ENCODE measurements at places on chromosomes 12 and 14.

DNA sequence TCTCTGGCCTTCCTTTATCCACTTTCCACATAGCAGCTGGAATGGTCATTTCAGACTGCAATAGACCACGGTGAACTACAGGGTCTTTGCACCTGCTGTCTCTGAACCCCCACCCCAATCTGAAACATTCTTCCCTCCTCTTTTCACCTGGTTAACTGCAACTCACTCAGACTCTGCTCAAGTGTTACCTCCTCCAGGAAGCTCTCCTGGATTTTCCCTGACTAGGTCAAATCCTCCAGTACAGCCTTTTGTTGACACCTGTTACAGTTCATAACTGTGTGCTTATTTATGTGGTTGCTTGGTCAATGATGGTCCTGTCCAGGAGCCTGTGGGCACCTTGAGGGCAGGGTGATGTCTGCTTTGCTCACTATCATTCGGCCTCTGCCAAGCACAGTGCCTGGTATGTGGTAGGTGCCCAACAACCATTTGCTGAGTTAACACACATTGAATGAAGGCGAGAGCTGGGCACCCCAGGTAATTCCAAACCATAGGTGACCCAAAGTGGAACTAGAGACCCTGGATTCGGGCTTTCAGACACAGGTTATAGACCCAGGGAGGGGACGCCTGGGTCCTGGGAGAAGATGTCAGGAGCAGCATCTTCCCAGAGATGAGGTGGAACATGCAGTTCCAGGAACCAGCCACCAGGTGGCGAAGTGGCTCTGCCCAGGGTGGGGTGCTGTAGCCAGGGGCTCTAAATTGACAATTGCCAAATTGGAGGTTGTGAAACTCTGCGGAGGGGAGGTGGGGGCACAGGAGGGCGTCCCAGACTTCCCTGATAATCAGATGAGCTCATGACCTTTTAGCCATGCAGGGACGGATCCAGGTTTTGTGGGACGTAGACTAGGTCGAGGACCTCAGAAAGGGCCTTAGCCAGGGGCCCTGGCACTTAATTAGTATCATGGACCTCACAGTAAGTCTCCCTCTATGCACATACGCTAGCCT lies 28.1 kb downstream of the TRPV4 start:
- peak; percentile 59 for DNase-seq

DNA sequence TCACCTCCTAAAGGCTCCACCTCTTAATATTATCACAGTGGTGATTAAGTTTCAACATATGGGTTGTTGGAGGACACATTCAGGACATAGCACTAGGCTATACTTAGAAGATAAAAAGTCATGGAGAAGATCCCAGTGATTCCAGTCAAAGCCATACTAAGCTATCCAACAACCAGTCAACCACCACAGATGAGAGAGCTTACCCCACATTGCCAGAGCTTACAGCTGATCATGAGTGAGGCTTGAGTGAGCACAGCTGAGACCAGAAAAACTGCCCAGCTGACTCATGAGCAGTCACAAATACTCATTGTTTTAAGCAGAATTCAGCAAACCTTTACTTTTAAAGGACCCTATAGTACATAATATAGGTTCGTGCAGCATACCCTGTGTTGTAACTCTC lies 85.1 kb downstream of the DRAM1 start:
- no peak for DNase-seq

DNA sequence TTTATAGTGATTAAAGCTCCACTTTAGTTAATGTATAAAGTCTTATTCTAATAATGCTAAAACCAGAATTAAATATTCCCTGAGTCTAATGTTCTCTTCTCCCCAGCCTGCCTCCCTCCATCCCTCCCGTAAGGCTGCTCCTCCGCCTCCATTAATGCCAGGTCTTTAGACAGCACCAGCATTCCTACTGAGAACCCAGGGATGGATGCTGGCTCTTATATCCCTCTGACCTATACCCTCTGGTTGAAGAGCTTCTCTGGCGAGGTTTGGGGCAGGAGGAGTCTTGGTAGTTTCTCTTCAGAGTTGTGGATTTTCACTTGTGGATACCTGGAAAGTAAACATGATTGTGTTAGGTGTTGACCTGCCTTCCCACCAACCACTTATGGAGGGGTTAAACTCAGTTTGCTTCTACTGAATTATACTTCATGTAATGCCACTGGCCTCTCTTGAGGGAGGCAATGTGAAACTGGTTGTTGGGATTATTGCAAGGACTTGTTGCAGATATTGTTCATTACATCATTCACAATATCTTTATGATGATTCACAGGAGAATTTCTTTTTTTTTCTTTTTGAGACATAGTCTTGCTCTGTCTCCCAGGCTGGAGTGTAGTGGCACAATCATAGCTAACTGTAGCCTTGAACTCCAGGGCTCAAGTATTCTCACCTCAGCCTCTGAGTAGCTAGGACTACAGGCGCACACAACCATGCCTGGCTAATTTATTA lies 11.1 kb upstream of the SMAGP start:
- no peak for DNase-seq

GRCh38 chr14:32596390-32596789 lies 267.3 kb downstream of the AKAP6 start:
- DNase-seq, result no peak

GRCh38 chr14:101980251-101980650 lies 15.9 kb downstream of the DYNC1H1 start:
- DNase-seq, result no peak

DNA sequence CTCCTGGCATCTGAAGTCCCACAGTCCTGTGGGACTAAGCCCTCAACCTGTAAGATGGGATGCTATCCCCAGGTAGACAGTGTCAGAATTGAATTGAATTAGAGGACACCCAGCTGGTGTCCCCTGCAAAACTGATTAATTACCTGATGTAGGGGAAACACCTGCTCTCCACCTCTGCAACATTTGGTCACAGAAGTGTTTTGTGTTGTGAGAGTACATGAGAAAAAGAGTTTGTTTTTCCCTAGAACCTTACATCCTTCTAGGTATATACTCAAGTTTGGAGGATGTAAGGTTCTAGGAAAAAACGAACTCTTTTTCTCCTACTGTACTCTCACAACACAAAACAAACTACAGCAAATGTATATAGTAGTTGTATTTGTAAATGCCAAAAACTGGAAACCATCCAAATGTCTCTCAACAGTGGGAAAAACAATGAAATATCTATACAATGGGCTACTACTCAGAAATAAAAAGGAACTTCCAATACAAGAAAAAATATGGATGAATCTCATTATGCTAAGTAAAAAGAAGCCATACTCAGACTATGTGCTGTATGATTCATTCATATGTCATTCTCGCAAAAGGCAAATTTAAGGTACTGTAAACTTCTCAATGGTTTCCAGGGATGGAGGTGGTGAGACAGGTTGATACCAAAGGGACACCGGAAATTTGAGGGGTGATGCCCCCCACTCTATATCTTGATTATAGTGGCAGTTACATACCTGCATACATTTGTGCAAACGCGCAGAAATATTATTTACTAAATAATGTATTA lies 160.7 kb downstream of the MED13L start:
- no peak for DNase-seq

DNA sequence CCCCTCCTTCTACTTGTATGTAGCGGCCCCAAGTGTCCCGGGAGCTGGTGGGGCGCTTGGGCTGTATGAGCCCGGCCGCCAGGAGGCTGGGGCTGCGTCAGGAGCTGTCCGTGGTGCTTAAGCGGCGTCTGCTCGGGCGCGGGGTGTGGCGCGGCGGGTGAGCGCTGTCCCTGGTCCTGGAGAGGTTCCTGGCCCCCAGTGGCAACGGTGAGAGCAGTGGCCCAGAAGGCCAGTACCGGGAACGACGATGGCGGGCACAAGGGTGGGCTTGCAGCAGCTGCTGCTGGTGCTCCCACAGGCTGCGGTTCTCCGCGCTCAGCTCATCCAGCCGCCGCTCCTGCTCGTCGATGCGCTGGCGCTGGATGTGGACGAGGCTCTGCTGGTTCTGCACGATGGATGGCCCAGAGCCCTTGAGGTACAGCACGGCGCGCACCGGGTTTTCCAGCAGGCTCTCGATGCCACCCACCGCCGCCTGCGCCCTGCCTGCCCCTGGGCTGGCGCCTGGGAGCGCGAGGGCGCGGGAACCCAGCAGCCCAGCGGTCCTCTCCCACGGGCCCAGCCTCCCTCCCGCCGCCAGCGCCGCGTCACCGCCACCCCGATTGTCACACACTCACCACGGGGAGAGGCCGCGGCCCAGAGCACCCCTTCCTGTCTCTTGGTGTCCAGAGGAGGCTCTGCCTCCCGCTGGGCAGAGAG lies 41.9 kb upstream of the FKBP4 start:
- DNase-seq, result peak; percentile 72

DNA sequence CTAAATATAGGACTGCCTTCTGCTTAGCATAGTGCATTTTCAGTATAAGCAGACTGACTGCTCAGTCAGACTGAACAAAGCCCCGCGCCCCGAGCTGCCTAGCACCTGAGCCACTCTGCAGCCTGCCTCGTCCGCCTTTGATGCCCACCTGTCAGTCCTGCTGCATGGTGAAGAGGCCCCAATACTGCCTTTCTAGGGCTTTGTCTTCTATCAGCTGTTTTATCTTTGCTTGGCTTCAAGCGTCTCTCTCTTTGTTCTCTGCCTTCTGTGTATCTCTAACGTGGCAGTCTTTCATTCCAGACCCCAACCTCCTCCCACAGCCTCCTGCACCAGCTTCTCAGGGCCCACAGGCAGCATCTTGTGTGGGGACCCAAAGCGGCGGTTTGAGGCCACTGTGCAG lies 1001.0 kb downstream of the VRK1 start:
- DNase-seq, result no peak

DNA sequence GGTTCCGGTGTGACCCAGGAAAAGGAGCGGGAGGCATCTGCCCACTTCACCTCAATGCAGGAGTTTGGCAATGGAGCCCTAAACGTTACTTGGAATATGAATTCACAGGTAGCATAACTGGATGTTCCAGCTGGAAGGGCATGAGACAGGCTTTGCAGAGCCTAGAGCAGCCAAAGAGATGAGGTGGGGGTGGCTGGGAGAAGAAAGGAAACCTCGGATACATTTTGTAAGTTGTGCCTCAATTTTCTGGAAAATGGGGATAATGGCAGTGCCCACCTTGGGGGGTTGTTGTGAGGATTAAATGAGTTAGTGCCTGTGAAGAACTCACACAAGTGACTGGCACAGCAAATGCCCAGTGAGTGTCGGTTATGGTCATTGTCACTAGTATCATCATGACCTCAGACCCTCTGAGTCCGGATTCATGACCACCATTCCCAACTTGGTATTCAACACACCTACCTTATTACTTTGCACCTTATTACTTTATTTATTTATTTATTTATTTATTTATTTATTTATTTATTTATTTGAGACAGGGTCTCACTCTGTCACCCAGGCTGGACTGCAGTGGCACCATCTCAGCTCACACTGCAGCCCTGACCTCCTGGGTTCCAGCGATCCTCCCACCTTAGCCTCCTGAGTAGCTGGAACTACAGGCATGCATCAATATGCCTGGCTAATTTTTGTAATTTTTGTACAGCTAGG lies 56.0 kb downstream of the CLMN start:
- no peak for DNase-seq

GRCh38 chr14:82710267-82710841 lies 1176.7 kb upstream of the SEL1L start:
- peak; percentile 27 for DNase-seq

- no peak for DNase-seq
Observed at GRCh38 chr12:25256005-25256404, 5.3 kb upstream of the KRAS start.

DNA sequence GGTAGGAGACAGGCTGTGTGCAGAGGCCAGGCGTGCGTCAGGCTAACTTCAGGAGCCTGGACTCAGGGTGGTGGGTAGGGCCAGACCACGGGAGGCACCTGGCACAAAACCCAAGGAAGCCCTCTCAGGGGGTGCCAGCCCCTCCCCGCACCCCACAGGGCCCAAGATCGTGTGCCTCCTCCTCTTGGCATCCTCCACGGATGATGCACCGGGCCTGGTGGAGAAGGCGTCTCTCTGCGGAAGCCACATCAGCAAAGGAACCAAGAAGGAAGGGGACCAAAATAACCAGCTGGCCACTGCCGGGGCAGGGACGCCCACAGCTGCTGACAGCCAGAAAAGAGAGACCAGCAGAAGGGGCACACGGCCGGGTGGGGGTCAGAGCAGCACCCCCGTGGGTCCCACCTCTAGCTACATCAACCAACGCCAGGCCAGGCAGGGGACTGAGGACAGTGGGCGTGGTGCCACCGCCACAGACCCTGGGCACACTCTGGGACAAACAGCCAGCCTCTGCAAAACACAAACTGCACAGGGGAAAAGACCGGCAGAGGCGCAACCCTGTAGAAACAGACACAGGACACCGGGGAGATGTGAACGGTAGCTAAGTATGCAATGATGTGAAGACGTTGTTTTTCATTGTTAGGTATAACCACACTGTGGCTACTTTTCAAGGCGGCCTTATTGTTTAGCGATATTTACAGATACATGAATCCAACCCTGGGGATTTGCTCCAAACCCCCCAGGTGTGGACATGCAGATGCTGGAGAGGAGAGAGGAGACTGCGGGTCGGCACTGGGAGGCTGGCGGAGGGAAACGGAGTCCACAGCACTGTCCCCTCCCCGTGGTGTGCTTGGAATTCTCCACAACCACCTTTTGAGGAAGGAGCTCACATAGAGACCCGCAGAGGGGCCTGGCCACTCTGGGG lies 26.1 kb upstream of the C14orf180 start:
- no peak for DNase-seq

GRCh38 chr12:19669793-19670192 lies 230.5 kb downstream of the AEBP2 start:
- DNase-seq, result no peak

Measured in stimulated activated CD4-positive, alpha-beta T cell treated with anti-CD3 and anti-CD28 coated beads, Interleukin-12 subunit alpha, Interleukin-12 subunit beta, amount 100 ng/mL, for 48 hours (primary cell).